ENCODE measurements at places on chromosomes 7 and 10. TPM values are rescaled to one million over a fixed set of nuclear protein-coding genes. Genes with fewer than 3 reads are reported as not detected.

GRCh38 chr7:90613088-90613498 is 17.0 kb downstream of the CDK14 start:
- DNase-seq = no peak

Gene SFTPA2
- total RNA-seq = not detected

Gene SPRN
- not detected for total RNA-seq

Gene KNDC1
- 0.21 TPM for total RNA-seq

Gene PITX3
- not detected for total RNA-seq

DNA sequence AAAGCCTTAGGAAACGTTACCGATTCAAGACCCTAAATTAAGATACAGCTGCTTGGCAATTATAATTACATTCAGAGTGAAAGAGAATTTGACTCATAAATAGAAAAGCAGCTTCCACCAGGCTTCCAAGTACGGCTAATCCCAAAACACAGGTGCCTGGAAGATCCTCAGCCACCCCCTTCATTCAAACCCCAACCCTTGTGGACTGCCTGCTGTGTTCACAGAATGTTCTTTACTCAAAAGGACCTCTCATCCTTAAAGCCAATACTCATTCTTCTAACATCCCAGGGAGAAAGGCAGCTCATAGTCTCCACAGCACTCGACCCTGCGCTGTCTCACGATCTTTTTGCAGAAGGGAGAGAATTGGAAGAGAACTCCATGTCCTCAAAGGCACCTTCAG is 32.9 kb downstream of the RNF32 start:
- no peak for DNase-seq

All from ascending aorta (tissue), 2 donors.